Naive B cell (primary cell): ENCODE measurements at places on chromosomes 11 and 22. TPM values are rescaled to one million over a fixed set of nuclear protein-coding genes. Genes with fewer than 3 reads are reported as not detected.
A peak's percentile ranks its signal among the peaks of the same experiment; 100 is the strongest.

- no peak for DNase-seq
- peak overlapping the region; percentile 54 for H3K4me3 ChIP-seq
- no peaks in the 10 kb centered on the region for H3K27me3 ChIP-seq
- peaks cover 69% of the 10 kb centered on the region for H3K4me1 ChIP-seq
- peaks cover 25% of the 10 kb centered on the region for H3K36me3 ChIP-seq
- peak overlapping the region; percentile 92 for H3K27ac ChIP-seq
These were observed 69.1 kb downstream of the FCHSD2 start for GRCh38 chr11:73072935-73073481.

- H3K27ac ChIP-seq: no peak overlapping the region
- no peaks in the 10 kb centered on the region for H3K36me3 ChIP-seq
- peaks cover 17% of the 10 kb centered on the region for H3K27me3 ChIP-seq
- no peak overlapping the region for H3K4me3 ChIP-seq
- H3K4me1 ChIP-seq: no peaks in the 10 kb centered on the region
These were observed 27.1 kb upstream of the SLC22A12 start for GRCh38 chr11:64563966-64564365.

- peaks cover 36% of the 10 kb centered on the region for H3K4me1 ChIP-seq
- no peaks in the 10 kb centered on the region for H3K27me3 ChIP-seq
- no peak for DNase-seq
- H3K27ac ChIP-seq: peak overlapping the region; percentile 17
- H3K4me3 ChIP-seq: no peak overlapping the region
- peaks cover 54% of the 10 kb centered on the region for H3K36me3 ChIP-seq
These were observed 125.6 kb upstream of the SORL1-AS1 start for GRCh38 chr11:121578251-121578976.

DNA sequence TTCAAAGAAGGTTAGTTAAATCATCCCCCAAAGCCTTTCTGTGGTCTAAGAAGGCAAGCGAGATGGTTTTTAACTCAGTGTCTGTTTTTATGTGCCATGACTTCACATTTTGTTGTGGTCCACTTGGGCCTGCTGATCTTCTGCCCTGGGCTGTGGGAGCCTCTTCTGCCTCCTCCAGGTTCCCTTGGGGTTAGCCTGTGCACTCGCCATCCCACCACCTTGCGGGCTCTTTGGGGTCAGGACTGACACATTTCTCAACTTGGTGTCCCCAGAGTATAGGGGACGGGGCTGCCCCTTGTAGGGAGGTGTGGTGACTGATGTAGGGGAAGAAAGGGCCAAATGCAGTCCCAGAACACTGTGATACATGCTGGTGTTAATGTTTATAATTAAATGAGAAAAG lies 207.0 kb downstream of the TBC1D22A start:
- peak overlapping the region; percentile 22 for H3K27ac ChIP-seq
- peak overlapping the region; percentile 45 for H3K4me3 ChIP-seq
- H3K27me3 ChIP-seq: no peaks in the 10 kb centered on the region
- DNase-seq: no peak
- H3K4me1 ChIP-seq: peaks cover 50% of the 10 kb centered on the region

GRCh38 chr11:128784059-128784804 lies 82.9 kb downstream of the KCNJ1 start:
- no peak for DNase-seq
- peaks cover 22% of the 10 kb centered on the region for H3K4me1 ChIP-seq
- no peaks in the 10 kb centered on the region for H3K27me3 ChIP-seq

KCNA4 gene
- polyA plus RNA-seq: not detected
